Neuronal stem cell (in vitro differentiated cells): ENCODE measurements at places on chromosomes 5 and 9.

- no peak for DNase-seq
These were observed 250.4 kb downstream of the NSG2 start for GRCh38 chr5:174295702-174296436.

DNA sequence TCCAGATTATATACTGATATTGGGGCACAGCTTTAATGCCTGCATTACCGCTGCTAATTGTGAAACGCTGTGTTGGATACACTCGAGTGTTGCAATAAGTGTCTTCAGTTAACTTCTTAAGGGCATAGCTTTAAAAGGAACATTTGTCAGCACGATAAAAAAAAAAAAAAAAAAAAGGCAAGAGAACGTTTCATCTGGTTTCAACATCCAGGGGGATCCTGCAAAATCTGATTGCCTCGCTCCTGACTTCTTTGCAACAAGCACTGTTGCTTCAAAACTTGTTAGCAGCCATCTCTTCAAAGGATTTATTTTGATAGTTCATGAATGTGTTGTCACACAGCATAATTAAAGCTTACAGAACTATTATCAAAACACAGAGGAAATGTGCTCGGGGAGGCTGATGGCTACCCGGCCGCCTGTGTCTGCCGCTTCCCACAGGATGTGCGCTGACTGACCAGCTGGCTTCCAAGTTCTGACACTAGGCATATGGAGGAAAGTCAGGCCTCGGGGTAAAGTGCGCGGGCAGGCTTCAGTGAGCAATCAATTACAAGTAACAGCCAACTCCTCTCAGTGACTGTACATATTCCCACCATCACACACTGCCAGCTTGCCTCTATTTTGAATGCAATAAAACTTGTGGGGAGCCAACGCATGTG lies 77.7 kb downstream of the EBF1 start:
- DNase-seq: no peak

GRCh38 chr9:113927277-113927676 lies 51.2 kb downstream of the ZNF618 start:
- no peak for DNase-seq

DNA sequence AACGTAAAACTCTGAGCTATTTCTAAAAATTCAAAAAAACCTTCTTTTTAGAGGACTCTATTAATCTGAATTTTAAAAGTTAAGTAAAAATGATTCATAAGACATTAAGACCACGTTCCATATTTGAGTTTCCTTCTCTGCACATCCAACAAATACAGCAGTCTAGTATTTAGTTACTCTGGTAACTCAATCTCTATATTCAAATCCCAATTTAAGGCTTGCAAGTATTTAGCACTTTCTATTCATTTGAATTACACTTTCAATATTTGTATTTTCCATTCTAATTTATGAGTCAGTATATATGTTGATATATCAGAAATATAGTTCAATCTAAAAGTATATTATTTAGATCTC lies 17.7 kb downstream of the RFX3 start:
- DNase-seq: no peak

DNA sequence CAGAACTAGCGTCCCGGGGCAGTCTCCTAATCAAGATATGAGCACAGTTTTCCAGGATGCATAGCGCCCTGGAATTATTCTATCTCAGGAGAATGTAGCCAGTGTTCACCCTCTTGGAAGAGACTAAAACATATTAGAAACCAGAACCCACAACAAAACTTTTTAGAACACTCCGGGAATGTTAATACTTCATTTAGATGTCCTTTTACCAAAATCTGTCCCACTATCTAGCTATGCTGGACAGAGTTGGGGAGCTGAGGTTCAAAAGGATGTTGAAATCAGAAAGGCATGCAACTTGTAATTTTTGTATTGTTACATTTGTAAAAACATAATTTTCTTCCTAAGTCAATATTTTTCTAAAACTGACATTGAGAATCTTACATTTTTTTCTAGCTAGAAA lies 386.5 kb upstream of the RFX3 start:
- DNase-seq: no peak

- DNase-seq: no peak
These were observed 7.5 kb upstream of the EGFLAM start for GRCh38 chr5:38250763-38251448.

DNA sequence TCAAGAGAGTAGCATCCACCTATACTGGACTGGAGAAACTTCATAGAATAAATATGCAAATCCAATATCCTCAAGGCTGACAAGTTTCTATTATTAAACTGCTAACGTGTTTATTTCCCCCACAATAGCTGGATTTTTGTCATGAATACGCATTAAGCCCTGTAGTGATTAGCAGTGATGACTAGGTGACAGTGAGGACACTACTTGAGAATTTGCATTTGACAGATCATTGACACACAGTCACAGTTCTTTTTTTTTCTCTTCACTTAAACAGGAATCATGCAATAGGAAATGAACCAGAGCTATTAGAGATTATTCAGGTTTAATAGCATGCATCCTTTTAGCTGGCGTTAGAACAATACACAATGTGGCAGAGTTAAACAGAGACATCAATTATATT lies 35.3 kb downstream of the MPDZ start:
- DNase-seq: no peak

DNA sequence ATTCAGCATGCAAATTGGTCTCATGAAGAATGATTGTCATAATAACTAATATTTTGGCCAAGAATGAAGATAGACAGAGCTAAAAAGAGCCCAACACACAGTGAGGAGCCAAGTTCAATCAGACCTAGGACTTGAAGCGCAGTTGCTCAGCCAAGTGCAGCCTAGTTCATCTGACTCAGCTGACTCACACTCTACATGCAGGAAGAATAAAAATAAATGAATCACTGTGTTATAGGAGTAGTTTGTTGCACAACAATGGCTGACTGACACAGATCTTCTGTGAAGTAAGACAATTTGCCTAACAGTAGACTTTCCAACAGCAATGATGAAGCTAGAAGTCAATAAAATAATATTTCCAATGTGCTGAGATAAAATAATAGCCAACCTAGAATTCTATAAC lies 261.5 kb downstream of the CEMIP2 start:
- no peak for DNase-seq

GRCh38 chr5:144503123-144503522 lies 332.4 kb downstream of the KCTD16 start:
- DNase-seq: no peak

GRCh38 chr9:80292231-80292630 lies 720.5 kb downstream of the TLE4 start:
- no peak for DNase-seq

GRCh38 chr9:132541870-132542830 lies 40.3 kb upstream of the BARHL1 start:
- no peak for DNase-seq

DNA sequence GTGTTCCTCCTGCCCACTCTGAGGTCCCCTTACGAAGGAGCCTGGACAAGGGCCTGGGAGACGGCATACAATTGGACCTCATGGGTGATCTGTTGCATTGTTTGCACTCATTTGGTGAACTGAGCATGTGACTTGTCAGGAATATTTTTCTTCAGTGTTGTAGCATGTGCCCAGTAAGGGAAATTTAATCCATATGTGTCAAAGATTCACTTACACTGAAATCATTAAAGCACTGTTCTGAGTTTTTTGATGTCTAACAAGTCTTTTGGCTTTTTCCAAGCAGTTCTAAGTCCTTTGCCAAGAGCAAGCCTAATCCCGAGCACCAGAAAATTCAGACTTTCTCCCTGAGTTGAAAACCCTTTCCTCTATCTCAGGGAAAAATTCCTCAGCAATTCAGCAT lies 61.6 kb upstream of the RPS23 start:
- no peak for DNase-seq

DNA sequence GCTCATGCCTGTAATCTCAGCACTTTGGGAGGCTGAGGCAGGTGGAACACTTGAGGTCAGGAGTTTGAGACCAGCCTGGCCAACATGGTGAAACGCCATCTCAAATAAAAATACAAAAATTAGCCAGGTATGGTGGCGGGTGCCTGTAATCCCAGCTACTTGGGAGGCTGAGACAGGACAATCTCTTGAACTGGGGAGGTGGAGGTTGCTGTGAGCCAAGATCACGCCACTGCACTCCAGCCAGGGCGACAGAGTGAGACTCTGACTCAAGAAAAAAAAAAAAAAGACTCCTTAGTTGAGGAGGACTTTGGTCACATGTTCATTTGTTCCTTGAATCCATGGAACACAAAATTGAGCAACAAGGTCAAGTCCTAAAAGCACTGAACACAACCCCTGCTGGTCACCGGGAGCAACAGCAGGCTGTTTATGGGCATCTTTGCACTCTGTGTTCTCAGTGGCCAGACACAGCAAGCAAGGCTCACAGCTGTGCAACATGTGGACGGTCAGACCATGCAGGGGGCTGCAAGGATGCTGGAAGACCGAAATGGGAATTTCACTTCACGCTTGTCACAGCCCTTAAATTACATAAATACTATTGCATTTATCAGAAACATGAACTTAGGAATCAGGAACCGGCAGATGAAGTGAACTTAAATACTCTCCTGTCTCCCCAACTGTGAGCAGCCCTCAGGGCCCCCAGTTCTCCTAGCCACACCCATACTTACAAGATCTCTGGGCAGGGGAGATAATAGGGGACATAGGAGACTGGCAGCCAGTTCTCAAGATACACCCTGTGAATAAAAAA lies 2.8 kb downstream of the GBGT1 start:
- DNase-seq: no peak

DNA sequence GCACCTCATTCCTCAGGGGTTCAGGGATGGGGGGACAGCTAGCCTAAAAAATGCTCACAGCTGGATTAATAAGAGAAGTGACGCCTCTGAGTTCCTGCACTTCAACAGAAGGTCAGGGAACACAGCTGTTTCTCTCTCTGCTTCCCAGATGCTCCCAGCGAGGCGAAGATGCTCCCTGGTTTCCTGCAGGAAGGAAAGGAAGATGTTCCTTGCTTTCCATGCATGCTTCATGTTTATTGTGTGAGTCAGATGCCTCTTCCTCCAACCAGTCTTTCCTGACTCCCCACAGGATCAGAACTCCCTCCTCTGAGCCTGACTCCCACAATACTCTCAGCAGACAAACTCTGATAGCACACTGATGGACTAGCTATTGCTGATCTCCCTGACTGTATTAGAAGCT lies 71.9 kb downstream of the MFAP3 start:
- no peak for DNase-seq

- DNase-seq: no peak
These were observed 150.3 kb downstream of the RASEF start for GRCh38 chr9:82912645-82913044.

GRCh38 chr5:119036101-119036762 lies 34.7 kb upstream of the DMXL1 start:
- no peak for DNase-seq

DNA sequence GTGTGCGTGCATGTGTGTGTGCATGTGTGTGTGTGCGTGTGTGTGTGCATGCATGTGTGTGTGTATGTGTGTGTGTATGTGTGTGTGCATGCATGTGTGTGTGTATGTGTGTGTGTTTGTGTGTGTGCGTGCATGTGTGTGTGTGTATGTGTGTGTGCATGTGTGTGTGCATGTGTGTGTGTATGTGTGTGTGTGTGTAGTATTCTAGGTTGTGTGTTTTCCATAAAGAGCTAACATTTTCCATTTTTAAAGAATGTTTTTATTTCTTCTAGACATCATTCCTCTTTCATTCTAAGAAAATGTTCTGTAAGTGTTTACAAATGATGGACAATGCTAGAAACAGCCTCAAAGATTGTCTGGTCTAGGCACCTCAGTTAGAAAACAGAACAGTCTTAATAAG lies 15.6 kb downstream of the ENTREP1 start:
- DNase-seq: no peak

- no peak for DNase-seq
These were observed 57.3 kb upstream of the DMRT1 start for GRCh38 chr9:784202-784601.

DNA sequence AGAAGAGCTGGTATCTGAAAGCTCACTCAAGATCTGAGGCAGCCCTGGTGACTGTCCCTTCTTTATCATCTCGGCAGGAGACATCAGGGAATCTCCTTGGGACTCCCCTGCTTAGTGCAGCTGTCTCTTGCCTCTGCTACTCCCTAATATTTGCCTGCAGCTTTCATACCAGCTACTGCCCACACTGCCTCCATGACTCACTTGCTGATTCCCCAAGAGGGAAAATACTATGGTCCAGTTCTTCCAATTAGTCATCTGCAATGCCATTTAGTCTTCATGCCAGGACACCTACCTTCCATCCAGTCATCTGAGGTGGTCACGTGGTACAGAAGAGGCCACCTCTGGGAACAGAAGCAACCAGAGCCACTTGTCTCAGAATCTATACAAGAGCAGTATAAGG lies 270.8 kb downstream of the NTRK2 start:
- no peak for DNase-seq
